ENCODE measurements at places on chromosomes 7 and 10. TPM values are rescaled to one million over a fixed set of nuclear protein-coding genes. Genes with fewer than 3 reads are reported as not detected.

FZD8 gene
- total RNA-seq, result 4.9 TPM

ARHGAP22 gene
- 4.1 TPM for total RNA-seq

CCDC146 gene
- total RNA-seq, result 0.48 TPM

GATA3 gene
- total RNA-seq, result 6.4 TPM

BAG3 gene
- total RNA-seq, result 242 TPM

ZNF467 gene
- 1.1 TPM for total RNA-seq

GRID1 gene
- 0.22 TPM for total RNA-seq

UBE2D4 gene
- 10.0 TPM for total RNA-seq

TFPI2 gene
- total RNA-seq, result 250 TPM

HMX3 gene
- total RNA-seq, result not detected

ASB10 gene
- not detected for total RNA-seq

POU6F2 gene
- total RNA-seq, result not detected

EVX1 gene
- total RNA-seq, result 0.14 TPM

TEX36 gene
- total RNA-seq, result not detected

OR2A1 gene
- total RNA-seq, result not detected

PON1 gene
- 1.0 TPM for total RNA-seq

LRRC18 gene
- not detected for total RNA-seq

SLC18A3 gene
- not detected for total RNA-seq

CCL24 gene
- total RNA-seq, result not detected

KLF14 gene
- 0.08 TPM for total RNA-seq

COL26A1 gene
- 0.51 TPM for total RNA-seq

FAM25C gene
- total RNA-seq, result not detected

CLEC5A gene
- not detected for total RNA-seq

ADGRA1 gene
- 0.40 TPM for total RNA-seq

CYP3A7 gene
- 0.06 TPM for total RNA-seq

CHST15 gene
- 7.5 TPM for total RNA-seq

BTAF1 gene
- 14.1 TPM for total RNA-seq

HOXA6 gene
- total RNA-seq, result 1.6 TPM

MYH16 gene
- 0.50 TPM for total RNA-seq

BMPR1A gene
- total RNA-seq, result 18.3 TPM

GRK5 gene
- total RNA-seq, result 9.9 TPM

GHRHR gene
- not detected for total RNA-seq

TRPV6 gene
- not detected for total RNA-seq

CFAP70 gene
- 0.07 TPM for total RNA-seq

TSPAN15 gene
- 108 TPM for total RNA-seq

GALNT17 gene
- total RNA-seq, result not detected

LIPN gene
- not detected for total RNA-seq

AKR1C8 gene
- not detected for total RNA-seq

LEP gene
- total RNA-seq, result not detected

GATAD1 gene
- 17.9 TPM for total RNA-seq

ARL5B gene
- 6.5 TPM for total RNA-seq

TET1 gene
- 0.59 TPM for total RNA-seq

ADARB2 gene
- not detected for total RNA-seq

ADAMTS14 gene
- total RNA-seq, result 0.16 TPM

SUN3 gene
- total RNA-seq, result not detected

KIF11 gene
- total RNA-seq, result 33.5 TPM

IL6 gene
- 1.4 TPM for total RNA-seq

PDZD8 gene
- 23.6 TPM for total RNA-seq

SYNPO2L gene
- not detected for total RNA-seq

MALSU1 gene
- total RNA-seq, result 70.9 TPM

GIMAP6 gene
- not detected for total RNA-seq

GJD4 gene
- 0.08 TPM for total RNA-seq

AKR1C2 gene
- 3,571 TPM for total RNA-seq

WNT2 gene
- total RNA-seq, result not detected
